Activated T-cell treated with anti-CD3 and anti-CD28 coated beads for 1 hour (primary cell): ENCODE measurements at places on chromosomes 11 and 22.

DNA sequence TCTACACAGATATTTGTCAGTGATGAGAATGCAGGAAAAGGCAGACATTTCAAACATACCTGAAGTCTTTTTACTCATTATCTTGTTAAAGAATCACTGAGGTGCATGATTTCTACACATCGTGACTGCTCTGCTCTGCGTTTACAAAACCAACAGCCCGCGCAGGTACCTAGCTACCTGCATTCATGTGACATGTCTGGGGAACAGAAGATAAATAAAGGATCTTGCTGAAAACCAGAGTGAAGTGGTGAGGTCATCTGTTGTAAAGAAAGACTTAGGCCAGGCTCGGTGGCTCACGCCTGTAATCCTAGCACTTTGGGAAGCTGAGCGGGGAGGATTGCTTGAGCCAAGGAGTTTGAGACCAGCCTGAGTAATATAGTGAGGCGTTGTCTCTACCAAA, 15.7 kb downstream of the ASPHD2 start:
- DNase-seq: no peak

DNA sequence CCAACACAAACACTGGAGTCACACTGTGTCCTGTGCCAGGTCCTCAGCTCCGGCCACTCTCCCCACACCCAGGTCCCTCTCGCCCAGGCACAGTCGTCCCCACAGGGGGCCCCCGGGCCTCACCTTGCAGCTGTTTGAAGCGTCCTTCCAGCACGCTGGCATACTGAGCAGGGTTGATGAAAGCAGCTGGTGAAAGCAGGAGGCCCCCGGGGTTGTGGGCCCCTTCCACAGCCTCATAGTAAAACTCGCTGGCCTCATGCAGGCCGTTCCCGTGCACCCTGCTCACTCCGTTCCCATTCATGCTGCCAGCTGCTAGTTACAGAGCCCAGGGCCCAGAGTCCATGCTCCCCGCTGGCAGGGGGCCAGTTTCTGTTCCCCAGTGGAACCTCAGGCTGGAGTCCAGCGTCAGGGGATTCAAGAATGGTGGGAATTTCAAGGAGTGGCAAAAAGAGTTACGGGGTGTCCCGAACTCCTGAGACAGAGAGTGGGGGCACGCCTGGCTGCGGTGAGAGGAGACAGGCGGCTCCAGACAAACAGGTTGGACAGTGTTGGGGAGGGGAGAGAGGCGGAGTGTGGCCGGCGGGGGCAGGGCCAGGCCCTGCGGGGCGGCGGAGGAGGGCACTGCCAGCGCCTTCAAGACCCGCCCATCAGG, 10.6 kb downstream of the SPTBN2 start:
- DNase-seq: no peak

DNA sequence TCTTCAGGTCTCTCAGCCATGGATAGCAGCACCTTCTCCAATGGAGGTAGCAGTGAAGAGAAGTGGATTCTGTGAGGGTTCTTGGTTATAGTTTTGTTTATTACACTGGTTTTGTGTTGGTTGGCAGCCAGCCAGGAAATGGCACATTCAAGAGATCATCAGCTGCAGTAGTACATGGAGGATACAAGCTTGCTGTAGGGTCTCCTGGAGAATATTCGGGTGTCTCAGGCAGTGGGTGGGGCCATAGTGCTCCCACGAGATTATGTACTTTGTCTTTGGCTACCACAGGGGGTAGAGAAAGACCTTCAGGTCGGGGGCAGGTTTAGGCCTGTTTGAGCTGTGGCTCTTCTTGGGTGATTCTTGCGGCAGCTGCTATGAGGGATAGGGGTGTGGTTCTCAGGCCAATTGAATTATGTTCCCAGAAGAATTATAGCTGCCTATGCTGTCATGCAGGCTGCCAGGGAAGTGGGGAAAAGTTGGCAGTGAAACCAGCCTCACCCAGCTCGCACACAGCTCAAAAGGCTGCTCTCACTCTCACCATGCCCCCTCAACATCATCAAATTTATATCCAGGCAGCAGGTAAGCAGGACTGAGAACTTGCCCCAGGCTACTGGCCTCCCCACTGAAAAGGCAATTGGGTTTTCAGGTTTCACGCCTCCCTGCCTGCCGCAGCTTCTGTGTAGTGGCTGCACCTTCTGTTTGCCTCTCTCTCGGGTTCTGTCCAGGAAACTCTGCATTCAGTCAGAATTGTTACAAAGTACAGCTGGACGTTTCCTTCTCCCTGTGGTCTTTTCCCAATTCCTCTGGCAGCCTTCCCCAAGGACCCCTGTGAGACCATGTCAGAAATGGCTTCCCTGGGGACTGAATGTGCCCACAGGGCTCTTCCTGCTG, 435.5 kb downstream of the LUZP2 start:
- no peak for DNase-seq

- DNase-seq: no peak
These were observed 87.4 kb downstream of the HIPK3 start for GRCh38 chr11:33344611-33345010.

GRCh38 chr11:126329644-126330211, 25.8 kb upstream of the ST3GAL4 start:
- DNase-seq: no peak

GRCh38 chr11:7489376-7489775, 4.1 kb downstream of the OLFML1 start:
- no peak for DNase-seq

DNA sequence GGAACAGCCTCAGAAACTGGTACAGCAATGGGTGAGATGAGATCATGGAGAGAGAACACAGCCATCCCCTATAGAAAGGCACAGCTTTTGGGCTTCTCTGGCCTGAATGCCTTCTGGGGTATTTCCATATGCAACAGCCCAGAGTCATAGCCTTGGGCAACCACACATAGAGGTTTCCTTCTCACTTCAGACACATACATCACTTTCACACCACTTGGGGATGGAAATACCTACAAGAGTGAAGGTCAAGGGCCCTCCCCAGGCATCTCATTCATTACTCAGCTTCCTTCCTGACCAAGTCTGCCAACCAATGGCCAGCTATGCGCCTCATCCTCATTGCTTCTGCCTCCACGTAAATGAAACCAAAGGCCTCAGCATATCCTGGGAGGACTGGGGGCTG, 17.7 kb upstream of the OLFML1 start:
- no peak for DNase-seq

DNA sequence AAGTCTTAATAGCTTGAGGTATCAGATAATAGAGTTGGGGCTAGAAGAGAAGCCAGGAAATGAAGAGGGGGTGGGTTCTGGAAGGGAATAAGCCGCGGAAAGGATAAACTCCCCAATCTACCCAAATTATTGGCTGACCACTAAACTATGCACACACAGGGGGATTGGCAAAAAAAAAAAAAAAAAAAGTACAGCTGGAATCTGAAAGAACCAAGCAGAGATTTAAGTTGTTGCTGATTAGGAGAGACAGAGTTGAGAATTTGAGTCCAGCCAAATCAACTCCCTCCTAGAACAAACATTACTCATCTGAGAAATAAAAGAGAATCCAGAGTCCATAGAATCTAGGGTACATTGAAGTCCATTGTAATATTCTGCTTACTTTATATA, 134.9 kb downstream of the CCDC81 start:
- no peak for DNase-seq

DNA sequence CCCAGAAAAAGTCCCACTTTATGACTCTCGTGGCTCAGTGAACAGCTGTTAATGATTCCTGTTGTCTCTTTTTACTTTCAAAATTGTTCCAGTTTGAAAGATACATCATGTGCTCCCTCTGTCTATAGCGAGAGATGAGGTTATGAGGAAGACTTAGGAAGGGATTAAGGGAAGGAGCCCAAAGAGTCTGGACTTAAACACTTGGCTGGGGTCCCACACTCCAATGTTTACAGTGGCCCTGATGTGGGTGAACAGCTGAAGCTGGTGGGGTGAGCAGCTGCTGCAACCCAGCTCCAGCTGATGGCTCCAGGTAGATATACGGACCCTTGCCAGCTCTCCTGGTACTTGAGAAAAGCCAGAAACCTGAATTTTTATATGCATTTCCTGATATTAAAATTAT, 84.5 kb upstream of the PLET1 start:
- no peak for DNase-seq

DNA sequence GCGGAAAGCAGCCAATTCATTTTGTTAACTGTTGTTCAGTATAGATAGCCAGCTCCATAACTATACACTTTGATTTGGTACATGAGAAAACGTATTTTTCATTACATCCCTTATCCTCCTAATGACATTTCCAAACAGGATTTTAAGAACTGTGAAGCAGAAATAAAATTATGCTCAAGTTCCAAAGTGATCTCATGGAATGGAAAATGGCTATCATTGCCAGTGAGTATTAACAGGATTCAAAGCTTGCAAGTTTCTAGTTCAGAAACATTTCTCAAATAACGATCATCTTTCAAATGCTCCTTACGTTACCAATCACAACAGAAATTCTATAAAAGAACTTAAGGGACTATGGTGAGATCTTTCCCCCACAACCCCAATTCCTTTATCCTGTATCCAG, 53.7 kb downstream of the CADM1 start:
- no peak for DNase-seq

DNA sequence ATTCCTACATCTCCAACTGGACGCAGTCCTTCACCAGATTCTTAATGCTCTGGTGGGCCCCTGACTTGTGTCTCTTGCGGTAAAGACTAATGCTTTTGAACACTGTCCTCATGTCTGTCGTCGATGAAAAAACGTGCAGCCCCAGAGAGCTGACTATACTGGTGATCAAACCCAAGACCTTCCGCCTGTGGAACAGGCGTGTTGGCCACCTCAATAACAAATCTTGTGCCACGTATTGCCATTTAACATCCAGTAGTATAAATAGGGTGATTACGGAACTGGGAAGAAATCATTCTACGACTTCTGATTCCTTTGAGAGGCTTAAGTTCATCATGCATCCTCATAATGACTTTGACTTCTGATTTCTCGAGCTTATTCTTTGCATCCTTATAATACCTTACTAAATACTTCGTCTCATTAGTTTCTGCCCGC, 45.6 kb downstream of the OR4D9 start:
- no peak for DNase-seq

- DNase-seq: no peak
These were observed 113.6 kb downstream of the MICAL3 start for GRCh38 chr22:17910561-17911311.

DNA sequence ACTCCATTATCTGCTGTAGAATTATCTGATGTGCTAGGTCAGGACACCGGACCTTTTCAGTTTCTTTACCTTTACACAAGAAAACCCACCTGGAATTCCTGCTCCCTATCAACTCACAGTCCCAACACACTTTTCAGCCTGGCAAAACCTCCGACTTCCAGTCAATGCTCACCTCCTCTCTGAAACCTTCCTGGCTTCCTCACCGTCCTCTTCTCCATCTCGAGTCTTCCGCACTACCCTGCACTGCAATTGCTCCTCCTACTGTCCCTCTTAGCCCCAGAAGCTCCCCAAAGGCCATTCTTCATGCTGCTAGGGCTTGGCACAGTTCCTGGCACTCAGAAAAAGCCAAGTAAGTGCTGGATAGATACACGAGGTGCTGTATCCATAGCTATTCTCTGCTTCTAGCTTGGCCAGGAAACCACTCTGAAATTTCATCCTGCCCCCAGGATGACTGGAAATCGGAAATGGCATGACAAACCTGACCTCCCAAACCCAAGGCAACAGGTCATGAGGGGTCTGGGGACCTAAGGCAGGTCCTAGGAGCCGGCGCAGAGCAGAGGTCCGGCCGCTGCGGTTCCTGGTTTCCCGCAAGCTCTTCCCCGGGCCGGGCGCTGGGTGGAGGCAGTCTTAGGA, 702 bp downstream of the SYN3 start:
- DNase-seq: no peak
